ENCODE measurements at places on chromosomes 5 and 9.

DNA sequence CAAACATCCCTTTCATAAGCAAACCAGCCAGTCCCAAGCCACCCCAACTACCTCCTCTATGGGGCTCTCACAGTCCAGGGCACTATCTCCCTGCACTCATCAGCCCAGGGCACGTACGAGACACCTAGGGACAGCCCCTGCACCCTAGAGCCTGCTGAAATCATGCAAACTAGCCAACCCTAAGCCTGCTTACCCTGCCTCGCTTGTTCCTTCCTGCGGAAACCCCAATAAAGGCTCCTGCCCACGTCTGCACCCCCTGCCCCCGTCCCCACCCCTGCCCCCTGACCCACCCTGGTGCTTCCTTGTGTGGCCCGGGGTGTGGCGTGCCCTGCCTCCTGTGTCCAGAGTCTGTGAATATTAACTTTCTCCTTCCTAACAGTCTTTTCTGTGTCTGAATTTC, 135.9 kb downstream of the GADD45G start:
- no peak for DNase-seq

GRCh38 chr5:136054142-136055019, 25.6 kb downstream of the TGFBI start:
- DNase-seq: no peak

DNA sequence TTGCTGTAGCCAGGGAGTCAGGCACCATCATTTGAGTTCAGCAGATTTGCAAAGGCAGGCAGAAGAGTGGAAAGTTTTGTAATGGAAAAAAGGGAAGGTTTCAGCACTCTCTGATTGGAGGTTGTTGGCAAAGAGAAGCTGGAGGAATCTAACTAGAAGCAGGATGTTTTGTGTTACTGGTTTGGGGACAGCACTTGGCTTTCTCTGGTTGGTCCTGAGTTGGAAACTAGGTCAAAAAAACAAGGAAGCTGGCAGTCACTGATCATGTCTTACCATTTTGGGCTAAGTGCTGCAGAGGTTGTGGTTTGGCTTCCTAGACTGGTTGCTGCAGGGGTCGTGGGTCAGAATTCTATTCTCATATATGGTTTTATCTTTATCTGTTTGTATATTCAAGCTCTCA, 189.8 kb downstream of the DRD1 start:
- DNase-seq: no peak

GRCh38 chr9:116112236-116112635, 41.4 kb upstream of the PAPPA start:
- no peak for DNase-seq

DNA sequence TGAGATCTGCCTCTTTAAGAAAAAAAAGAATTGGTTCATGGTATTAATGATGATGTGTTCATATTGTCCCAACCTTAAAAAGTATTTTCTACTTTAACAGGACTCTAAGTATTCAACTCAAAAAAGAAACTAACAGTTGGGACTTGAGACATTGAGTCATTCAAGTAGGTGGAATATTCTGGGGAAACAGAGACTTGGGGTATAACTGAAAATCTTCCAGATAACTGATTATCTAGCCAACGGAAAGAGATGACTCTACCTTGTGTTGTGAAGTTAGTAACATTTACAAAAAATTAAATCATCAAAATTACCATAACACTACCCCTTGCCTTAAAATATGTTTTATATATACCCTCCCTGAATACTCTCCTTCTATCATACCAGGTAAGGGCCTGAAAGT, 19.1 kb downstream of the OXCT1 start:
- DNase-seq: no peak

GRCh38 chr5:10118150-10118549, 131.5 kb downstream of the ATPSCKMT start:
- no peak for DNase-seq

DNA sequence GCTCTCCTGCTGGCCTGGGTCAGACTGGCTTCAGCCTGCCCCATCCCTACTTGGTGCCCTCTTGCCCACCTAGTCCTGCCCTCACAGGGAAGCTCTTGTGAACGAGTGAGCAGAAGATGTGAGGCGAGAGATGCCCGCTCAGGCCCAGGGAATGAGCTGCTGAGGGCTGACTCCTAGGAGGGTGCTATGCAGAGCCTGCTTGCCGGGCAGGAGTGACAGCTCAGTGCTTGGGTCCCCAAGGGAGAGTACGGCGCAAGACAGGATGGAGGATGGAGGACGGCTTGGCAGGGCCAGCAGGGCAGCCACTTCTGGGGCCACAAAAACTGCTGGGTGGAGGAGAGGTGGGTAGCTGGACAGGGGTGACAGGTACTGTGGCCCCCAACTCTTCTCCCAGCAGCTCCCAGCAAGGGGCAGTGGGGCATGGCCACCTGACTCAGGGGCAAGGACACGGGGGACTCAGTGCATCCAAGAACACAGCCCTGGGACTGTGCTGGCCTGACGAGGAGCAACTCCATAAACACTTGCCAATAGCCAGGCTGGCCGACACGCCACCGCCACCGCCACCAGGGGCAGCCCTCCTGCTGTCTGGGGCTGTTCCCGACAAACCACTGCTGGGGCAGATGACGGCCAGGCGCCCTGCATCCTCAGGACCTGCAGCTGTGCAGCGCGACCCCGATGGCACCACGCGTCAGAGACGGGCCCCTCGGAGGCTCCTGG, 55.6 kb upstream of the UBAC1 start:
- DNase-seq: no peak

GRCh38 chr5:74630453-74631066, 10.0 kb downstream of the ENC1 start:
- DNase-seq: no peak

GRCh38 chr5:111551569-111552275, 39.4 kb upstream of the STARD4 start:
- no peak for DNase-seq

- no peak for DNase-seq
Measured at GRCh38 chr9:99231711-99232110, 9.6 kb downstream of the SEC61B start.

DNA sequence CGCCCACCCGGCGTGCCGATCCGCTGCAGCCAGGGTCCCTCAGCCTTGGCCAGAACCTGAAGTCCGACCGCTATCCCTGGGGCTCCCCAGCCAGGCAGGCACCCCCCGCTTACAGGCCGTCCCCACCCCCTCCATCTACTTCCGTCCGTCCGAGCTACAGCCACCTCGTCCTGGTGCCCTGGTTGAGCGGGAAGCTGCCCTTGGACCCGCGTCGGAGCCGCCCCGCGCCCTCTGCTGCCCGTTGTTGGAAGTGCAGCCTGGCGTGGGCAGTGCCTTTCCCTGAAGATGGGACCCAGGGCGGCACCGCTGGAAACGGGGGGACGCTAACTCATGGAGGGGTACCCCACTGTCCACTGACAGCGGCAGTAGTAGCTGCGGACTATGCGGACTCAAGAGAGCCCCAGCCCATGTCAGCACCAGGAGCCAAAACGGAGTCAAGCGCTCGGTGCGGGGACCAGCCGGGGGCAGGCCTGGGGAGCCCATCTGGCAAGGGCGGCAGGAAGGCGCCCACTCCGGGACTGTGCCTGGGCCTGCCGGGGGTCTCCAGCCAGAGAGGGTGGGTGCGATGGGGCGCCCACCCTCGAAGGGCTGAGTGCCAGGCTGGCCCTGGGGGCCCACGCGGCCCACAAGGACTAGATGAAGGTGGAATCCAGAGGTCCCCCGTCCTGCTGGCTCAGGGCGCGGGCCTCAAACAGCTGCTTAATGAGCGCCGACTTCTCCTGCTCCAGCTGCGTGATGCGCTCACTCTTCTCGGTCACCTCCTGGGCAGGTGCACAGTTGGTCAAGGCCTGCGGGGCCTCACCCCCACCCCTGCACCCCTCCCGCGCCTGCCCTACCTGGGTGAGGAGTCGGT, 6.1 kb downstream of the SAPCD2 start:
- DNase-seq: no peak
